Amygdala (tissue), 56 donors: ENCODE measurements at places on chromosomes 5 and 9.
A peak's percentile ranks its signal among the peaks of the same experiment; 100 is the strongest.

DNA sequence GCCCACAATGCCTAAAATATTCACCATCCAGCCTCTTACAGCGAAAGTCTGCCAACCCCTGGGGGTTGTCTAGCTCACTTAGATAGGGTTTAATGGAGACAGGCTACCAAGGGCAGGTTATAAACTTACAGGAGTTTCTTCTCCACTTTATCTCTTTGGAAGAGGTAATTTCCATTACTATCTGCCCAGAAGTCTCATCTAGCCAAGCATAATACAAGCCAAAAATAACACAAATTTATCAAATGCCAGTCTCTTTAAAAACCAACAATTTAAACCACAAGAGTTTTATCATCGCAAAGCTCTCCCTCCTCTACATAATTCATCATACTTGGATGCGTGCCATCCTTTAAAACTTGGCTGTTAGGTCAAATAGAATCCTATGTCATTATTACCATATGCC lies 6.2 kb downstream of the RBM22 start:
- no peak for DNase-seq

DNA sequence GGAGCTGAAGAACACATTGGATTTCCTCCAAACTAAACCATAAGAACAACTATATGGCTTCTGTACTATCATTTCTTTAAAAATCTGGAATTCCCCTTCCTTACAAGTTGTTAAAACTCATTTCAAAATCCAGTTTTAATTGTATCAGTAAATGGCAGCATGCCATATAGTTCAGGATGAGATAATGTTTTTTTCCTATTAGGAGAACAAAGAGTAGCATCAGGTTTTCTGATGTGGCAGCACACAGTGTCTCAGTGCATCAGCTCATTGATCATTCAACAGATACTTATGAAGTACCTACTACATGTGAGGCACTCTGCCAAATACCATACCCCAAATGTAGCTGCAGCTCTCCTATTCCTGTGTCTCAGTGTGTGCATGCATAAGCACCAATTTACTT lies 161.1 kb downstream of the EPB41L4A start:
- no peak for DNase-seq

GRCh38 chr5:59327191-59327980 lies 566.1 kb downstream of the PDE4D start:
- no peak for DNase-seq

GRCh38 chr9:78620303-78620702 lies 323.4 kb downstream of the PSAT1 start:
- no peak for DNase-seq

DNA sequence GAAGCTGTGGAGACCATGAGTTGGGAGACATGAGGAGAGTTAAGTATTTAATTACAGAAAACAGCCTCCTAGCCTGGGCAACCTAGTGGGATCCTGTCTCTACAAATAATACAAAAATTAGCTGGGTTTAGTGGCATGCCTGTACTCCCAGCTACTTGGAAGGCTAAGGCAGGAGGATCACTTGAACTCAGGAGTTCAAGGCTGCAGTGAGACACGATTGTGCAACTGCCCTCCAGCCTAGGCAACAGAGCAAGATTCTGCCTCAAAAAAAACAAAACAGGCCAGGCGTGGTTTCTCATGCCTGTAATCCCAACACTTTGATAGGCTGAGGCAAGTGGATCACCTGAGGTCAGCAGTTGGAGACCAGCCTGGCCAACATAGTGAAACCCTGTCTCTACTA lies 52.6 kb downstream of the AQP7 start:
- DNase-seq = no peak

- DNase-seq = no peak
Measured at GRCh38 chr5:65837139-65837538, 89.2 kb upstream of the ERBIN start.

GRCh38 chr9:4805191-4805918 lies 12.6 kb downstream of the RCL1 start:
- no peak for DNase-seq

DNA sequence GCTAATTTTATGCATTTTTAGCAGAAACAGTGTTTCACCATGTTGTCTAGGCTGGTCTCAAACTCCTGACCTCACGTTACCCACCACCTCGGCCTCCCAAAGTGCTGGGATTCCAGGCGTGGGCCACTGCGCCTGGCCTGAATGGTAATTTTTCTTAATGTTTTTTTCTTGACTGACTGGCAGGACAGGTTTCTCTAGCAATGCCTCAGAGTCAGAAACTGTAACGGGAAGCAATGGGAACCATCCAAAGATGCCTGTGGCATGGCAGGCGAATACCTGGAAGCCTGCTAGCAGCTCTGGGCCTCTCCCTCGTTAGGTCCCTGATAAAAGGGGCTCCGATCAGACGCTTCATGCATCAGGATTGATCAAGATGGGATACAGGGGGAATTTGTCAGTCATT lies 639.2 kb downstream of the NR2F1-AS1 start:
- DNase-seq = no peak

- DNase-seq = peak; percentile 10
Measured at GRCh38 chr5:80082731-80083100, 47.6 kb downstream of the THBS4 start.

DNA sequence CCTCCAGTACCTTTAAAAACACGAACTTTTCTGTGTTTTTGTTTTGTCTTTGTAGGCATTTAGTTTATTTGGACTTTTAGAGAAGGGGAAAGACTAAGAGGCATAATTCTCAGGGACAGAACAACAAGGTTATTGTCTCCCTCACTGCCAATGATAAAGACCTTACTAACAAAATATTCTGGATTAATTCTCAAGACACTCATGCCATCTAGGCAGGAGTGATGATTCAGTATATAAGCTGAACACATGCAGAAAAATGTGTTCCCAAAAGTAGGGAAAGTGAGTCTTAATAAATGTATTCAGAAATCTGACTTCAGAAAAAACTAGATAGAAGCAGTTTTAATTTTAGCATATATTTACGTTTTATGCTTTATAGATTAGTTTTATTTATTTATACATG lies 17.4 kb upstream of the ASPN start:
- no peak for DNase-seq

DNA sequence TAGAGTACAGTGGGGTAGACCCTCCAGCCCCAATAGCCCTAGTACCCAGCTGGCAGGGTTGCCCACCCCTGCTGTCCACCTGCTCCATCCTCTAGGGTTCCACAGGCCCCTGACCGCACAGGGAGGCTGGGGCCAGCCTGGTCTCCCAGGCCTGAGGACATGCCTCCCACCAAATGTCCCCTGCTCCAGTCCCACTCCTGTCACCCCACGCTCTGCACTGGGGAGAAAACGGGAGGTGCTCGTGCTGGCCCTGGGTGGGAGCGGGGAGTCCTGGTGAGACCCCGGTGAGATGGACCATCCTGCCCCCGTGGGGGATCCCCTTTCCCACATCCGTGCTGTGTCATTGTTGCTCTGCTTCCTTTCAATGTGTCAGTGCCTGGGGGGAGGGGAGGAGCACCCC lies 12.1 kb downstream of the CPLX2 start:
- DNase-seq = no peak

DNA sequence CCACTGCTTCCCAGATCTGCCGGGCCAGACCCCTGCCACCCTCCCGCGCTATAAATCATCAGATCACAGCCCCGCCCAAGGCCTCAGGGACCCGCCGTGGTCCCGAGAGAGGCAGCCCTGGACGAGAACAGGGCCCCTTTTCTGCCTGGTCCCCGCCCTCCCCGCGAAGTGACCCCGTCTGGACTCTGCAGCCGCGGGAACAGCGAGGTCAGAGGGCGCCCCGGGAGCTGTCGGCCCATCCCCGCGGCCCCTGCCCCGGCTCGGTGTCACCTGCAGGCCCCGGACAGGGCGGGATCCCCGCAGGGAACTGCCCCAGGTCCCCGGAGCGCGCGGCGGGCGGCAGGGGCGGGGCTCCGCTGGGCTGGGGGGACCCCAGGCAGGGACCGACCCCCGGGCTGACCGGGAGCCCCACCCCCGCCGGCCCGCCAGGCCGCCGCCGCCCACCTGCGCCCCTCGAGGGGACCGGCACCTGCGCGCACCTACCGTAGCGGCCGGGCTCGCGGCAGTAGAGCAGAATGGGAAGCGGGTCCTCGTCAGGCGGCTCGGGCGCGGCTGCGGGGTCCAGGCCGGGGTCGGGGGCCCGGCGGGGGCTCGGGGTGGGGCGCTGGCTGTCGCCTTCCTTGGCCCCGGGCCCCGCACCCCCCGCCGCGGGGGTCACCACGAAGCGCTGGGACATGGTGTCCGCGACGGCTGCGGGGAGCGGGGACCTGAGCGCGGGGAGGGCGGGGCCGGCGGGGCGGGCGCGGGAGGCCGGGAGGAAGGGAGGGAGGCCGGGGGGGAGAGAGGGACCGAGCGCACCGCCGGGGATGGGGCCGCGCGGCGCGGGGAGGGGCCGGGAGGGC lies 43.5 kb upstream of the SLC12A7 start:
- DNase-seq = no peak

DNA sequence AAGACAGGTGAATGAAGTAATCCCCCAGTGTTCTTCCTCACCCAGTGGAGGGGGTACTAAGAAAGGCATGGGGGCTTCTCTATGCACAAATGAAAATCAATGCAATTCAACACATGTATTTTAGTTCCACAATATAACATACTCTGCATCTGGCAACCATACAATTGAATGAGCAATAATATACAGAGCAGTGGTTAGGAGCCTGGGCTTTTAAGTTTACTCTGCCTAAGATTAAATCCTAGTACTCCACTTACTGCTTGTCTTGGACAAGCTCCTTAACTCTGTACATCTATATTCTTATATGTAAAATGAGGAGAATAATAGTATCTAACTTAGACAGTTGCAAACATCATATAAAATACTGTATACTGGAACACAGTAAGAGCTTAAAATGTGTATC lies 195.4 kb upstream of the TRIM32 start:
- DNase-seq = no peak

DNA sequence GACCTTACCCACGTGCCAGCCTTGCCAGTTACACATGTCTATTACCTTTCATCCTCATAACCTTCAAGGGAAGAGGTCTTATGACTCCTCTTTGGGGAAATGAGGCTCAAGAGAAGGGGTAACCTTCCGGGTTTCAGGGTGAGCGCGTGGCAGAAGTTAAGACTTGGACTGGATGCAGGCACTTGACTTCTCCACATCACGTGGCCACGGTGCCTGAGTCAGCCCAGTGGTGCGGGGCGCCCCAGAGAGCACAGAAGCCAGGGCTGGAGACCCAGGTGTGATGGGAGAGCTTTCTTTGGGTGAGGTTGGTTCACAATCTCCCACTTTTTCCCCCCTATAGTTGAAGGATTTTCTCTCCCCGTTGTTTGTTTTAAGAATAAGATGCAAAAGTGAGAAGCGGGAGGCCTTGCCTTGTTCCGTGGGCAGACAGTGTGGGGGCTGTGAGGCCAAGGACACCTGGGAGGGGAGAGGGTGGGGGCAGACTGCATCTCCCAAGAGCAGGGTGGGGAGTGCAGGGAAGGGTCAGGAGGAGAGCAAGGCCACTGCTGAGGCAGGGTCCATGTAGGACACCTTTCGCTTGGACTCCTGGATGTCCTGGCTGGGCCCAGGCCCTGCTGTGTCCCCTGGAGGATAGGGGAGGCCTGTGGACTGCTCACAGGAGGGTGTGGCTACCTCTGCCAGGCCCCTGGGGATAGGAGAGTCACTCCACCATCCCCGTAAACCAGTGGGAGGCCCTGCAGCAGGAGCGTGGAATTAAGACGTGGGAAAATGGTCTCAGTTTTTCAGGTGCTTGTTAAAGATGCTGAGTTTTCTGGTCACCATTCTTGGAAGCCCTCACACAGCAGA lies 90.0 kb upstream of the CTSL start:
- DNase-seq = no peak

GRCh38 chr9:82923092-82923911 lies 139.6 kb downstream of the RASEF start:
- no peak for DNase-seq
